ENCODE measurements at places on chromosomes 4 and X. TPM values are rescaled to one million over a fixed set of nuclear protein-coding genes. Genes with fewer than 3 reads are reported as not detected.

- DNase-seq = no peak
- H3K36me3 ChIP-seq = no peaks in the 10 kb centered on the region
- no peak overlapping the region for H3K4me3 ChIP-seq
- H3K27ac ChIP-seq = no peak overlapping the region
- no peaks in the 10 kb centered on the region for H3K4me1 ChIP-seq
Observed at GRCh38 chr4:177530561-177530960, 88.3 kb upstream of the AGA start.

The TRO gene
- total RNA-seq = 8.6 TPM

The XPNPEP2 gene
- total RNA-seq = 0.08 TPM

The HTRA3 gene
- 15.6 TPM for total RNA-seq

DNA sequence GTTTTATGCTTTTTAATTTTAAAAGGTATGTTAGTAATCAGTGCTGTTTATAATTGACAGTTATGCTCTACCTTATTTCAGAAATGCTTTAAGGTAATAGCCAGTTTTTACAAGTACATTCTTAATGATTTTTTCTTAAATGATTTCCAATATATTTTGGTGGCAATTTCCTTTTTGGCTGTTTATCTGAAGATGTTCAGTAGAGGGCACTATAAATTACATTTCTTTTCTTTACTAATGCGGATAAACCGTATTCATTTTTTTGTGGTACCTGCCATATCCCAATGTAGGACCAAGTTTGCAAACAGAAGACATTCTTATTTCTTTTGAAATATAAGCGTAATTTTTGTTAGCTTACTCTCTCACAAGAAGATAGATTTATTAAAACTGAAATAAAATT lies 65.4 kb downstream of the CCKAR start:
- no peak for DNase-seq
- H3K27ac ChIP-seq = peak overlapping the region; percentile 14
- peaks cover 20% of the 10 kb centered on the region for H3K4me1 ChIP-seq
- no peaks in the 10 kb centered on the region for H3K27me3 ChIP-seq
- H3K36me3 ChIP-seq = no peaks in the 10 kb centered on the region
- no peak overlapping the region for H3K4me3 ChIP-seq

The HSFX2 gene
- 0.16 TPM for total RNA-seq

DNA sequence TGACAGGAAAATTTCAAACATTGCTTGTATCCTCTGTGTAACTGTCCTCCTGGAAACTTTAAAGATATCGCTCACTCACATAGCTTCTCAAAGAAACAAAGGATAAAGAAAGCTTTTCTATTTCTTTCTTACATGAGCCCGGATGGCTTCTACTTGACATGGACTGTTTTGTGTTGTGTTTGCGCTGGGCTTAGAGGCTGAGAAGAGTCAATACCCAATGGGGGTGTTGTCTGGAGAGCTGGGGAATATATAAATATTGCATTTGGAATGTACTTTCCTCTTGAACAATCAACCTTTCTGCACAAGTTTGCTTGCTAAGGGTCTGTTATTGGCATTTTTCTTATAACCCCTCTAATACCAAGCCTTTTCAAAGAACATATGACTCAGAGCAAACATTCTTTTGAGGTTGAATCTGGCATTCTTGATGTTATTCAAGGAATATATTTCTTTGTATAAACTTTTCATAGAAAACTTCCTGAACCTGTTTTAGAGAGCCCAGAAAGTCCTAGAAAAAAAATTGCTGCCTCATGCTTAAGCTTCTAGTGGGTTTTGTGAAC lies 331.9 kb downstream of the PACRGL start:
- no peak overlapping the region for H3K4me3 ChIP-seq
- no peaks in the 10 kb centered on the region for H3K36me3 ChIP-seq
- H3K4me1 ChIP-seq = no peaks in the 10 kb centered on the region
- DNase-seq = no peak

- H3K4me3 ChIP-seq = no peak overlapping the region
- no peak for DNase-seq
- no peak overlapping the region for H3K27ac ChIP-seq
- no peaks in the 10 kb centered on the region for H3K36me3 ChIP-seq
Observed at GRCh38 chr4:126458993-126459392, 1144.2 kb downstream of the FAT4 start.

The P2RY4 gene
- not detected for total RNA-seq

DNA sequence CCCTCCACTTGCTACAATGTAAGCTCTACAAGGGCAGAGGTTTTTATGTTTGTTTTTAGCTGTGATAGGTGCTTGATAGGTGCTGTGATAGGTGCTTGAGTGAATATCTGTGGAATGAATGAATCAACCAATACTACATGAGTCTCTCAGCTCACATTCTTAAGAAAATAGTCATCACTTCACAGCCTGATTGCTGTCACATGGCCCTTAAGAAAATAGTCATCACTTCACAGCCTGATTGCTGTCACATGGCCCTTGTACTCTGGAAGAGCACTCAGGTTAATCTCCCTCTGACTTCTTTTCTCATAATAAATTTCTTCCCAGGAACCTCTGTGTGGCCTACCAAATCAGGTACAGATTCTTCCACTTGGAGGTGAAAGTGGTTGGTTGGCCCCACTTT lies 335.2 kb downstream of the TENM3 start:
- no peaks in the 10 kb centered on the region for H3K4me1 ChIP-seq
- no peaks in the 10 kb centered on the region for H3K36me3 ChIP-seq
- no peaks in the 10 kb centered on the region for H3K27me3 ChIP-seq

GRCh38 chrX:85203461-85203970 lies 40.1 kb downstream of the SATL1 start:
- H3K4me3 ChIP-seq = no peak overlapping the region
- H3K4me1 ChIP-seq = no peaks in the 10 kb centered on the region
- no peak for DNase-seq

- H3K36me3 ChIP-seq = no peaks in the 10 kb centered on the region
- DNase-seq = no peak
- no peak overlapping the region for H3K4me3 ChIP-seq
- H3K27ac ChIP-seq = no peak overlapping the region
- no peaks in the 10 kb centered on the region for H3K27me3 ChIP-seq
Observed at GRCh38 chr4:28558895-28559294, 1698.3 kb downstream of the STIM2 start.

- peaks cover 4% of the 10 kb centered on the region for H3K27me3 ChIP-seq
- no peaks in the 10 kb centered on the region for H3K36me3 ChIP-seq
- no peak for DNase-seq
Observed at GRCh38 chr4:30838331-30838730, 118.2 kb downstream of the PCDH7 start.

DNA sequence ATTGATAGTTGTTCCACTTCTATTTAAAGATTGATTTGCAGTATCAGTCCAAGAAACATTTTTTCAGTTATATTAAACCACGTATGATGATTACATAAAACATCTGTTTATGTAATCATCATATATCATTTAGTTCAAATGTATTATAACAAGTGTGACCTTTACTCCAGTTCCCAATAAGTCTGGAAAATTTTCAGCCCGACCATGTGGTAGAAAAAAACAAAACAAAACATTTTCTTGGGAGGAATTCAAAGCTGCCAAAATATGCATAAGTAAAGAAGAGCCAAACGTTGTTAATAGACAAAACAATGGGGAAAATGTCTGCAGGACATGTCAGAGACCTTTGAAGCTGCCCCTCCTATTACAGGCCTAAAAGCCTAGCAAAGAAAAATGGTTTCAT lies 709.1 kb downstream of the FAT4 start:
- no peak overlapping the region for H3K27ac ChIP-seq
- H3K4me1 ChIP-seq = no peaks in the 10 kb centered on the region
- no peak for DNase-seq
- no peaks in the 10 kb centered on the region for H3K27me3 ChIP-seq
- H3K36me3 ChIP-seq = no peaks in the 10 kb centered on the region

The AREG gene
- total RNA-seq = 0.12 TPM

DNA sequence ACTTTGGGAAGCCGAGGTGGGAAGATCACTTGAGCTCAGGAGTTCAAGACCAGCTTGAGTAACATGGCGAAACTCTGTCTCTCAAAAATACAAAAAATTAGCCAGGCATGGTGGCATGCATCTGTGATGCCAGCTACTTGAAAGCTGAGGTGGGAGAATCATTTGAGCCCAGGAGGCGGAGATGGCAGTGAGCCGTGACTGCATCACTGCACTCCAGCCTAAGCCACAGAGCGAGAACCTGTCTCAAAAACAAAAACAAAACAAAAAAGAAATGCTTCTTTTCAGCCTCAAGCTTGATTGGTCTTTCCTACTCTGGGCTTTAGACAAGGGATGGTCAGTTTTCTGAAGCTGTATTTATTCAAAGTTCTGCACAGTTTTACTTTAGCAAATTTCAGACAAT lies 15.8 kb upstream of the DHRSX start:
- H3K4me3 ChIP-seq = no peak overlapping the region
- no peaks in the 10 kb centered on the region for H3K27me3 ChIP-seq
- no peak for DNase-seq
- H3K36me3 ChIP-seq = no peaks in the 10 kb centered on the region

The NUDT10 gene
- not detected for total RNA-seq

DNA sequence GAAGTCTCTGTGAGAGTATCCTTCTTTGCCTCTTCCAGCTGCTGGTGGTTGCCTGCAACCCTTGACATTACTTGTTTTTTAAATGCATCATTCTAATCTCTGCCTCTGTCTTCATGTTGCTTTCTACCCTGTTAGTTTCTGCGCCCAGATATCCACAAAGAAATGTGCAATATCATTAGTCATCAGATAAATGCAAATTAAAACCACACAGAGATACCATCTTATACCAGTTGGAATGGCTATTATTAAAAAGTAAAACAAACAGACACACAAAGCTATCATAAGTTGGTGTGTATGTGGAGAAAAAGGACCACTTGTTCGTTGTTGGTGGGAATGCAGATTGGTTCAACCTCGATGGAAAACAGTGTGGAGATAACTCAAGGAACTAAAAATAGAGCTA lies 517.4 kb downstream of the FAT4 start:
- no peak overlapping the region for H3K27ac ChIP-seq
- no peak for DNase-seq
- no peaks in the 10 kb centered on the region for H3K27me3 ChIP-seq
- no peaks in the 10 kb centered on the region for H3K4me1 ChIP-seq
- no peak overlapping the region for H3K4me3 ChIP-seq

DNA sequence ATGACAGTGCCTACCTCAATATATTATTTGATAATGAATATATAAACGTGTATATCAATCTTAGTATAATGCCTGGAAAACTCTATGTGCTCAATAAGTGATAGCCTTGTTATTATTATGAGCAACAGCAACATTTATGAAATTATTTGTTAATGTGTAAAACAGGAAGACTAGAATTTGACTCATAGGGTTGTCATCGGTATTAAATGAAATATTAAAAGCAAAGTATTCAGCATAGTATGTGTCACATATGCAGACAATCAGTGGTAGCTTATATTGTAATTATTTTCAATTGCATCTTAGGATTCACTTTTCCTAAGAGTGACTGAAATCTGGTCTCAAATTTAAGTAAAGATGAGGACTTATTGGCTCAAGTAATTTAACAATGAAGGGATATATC lies 24.6 kb downstream of the SPANXD start:
- H3K36me3 ChIP-seq = no peaks in the 10 kb centered on the region
- no peak overlapping the region for H3K27ac ChIP-seq
- H3K27me3 ChIP-seq = no peaks in the 10 kb centered on the region
- no peaks in the 10 kb centered on the region for H3K4me1 ChIP-seq

The ARHGAP24 gene
- 16.5 TPM for total RNA-seq

GRCh38 chr4:105666693-105667092 lies 41.8 kb downstream of the INTS12 start:
- no peak overlapping the region for H3K27ac ChIP-seq
- no peaks in the 10 kb centered on the region for H3K4me1 ChIP-seq
- peaks cover 13% of the 10 kb centered on the region for H3K36me3 ChIP-seq
- H3K4me3 ChIP-seq = no peak overlapping the region
- H3K27me3 ChIP-seq = no peaks in the 10 kb centered on the region

DNA sequence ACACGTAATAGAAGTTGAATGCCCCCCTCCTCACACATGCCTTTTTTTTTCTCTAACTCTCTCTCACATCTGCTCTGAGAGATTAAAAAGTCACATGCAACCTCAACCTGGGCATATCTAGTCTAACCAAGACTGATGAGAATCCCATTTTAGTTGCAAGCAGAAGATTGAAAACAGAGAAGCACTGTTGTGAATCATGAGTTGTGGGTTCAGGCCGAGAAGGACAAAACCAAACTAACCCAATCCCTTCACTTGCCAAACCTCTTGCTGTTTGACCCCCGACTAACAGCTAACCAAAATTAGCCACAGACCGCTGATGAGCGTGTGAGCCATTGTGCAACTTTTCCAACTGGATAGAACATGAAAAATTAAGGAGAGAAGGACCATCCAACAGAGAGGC lies 31.8 kb downstream of the CXCL1 start:
- H3K27ac ChIP-seq = no peak overlapping the region
- H3K27me3 ChIP-seq = no peaks in the 10 kb centered on the region
- H3K4me1 ChIP-seq = no peaks in the 10 kb centered on the region
- H3K36me3 ChIP-seq = no peaks in the 10 kb centered on the region
- H3K4me3 ChIP-seq = no peak overlapping the region
- no peak for DNase-seq

DNA sequence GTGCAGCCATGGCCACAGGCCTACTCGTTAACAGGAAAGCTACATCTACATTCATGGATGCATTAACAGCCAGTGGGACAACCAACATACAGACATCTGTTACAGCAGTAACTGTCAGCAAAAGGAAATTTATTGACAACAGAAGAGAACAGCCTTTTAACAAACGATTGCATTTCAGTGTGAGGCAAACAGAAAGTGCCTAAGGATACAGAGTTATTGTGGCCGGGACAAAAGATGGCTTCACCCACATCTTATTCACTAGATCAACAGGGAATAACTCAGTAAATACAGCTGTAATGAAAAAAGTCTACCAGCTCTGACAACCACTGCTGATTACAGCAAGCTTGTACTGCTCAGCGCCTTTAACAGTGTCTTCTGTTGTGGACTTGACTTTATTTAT lies 61.5 kb upstream of the TBL1X start:
- no peaks in the 10 kb centered on the region for H3K36me3 ChIP-seq
- no peaks in the 10 kb centered on the region for H3K4me1 ChIP-seq
- no peak overlapping the region for H3K4me3 ChIP-seq
- H3K27me3 ChIP-seq = no peaks in the 10 kb centered on the region
- DNase-seq = no peak
- no peak overlapping the region for H3K27ac ChIP-seq

- H3K27ac ChIP-seq = no peak overlapping the region
- no peaks in the 10 kb centered on the region for H3K4me1 ChIP-seq
- no peak overlapping the region for H3K4me3 ChIP-seq
- H3K27me3 ChIP-seq = no peaks in the 10 kb centered on the region
- DNase-seq = no peak
Observed at GRCh38 chrX:31223817-31224216, 152.0 kb upstream of the FTHL17 start.

- no peak for DNase-seq
- H3K36me3 ChIP-seq = no peaks in the 10 kb centered on the region
- H3K27ac ChIP-seq = no peak overlapping the region
- H3K27me3 ChIP-seq = no peaks in the 10 kb centered on the region
Observed at GRCh38 chrX:15930585-15930984, 76.0 kb upstream of the AP1S2 start.
